ENCODE measurements at places on chromosomes 7 and 10.

- DNase-seq = no peak
Observed at GRCh38 chr10:22435650-22436049, 90.4 kb downstream of the SPAG6 start.

DNA sequence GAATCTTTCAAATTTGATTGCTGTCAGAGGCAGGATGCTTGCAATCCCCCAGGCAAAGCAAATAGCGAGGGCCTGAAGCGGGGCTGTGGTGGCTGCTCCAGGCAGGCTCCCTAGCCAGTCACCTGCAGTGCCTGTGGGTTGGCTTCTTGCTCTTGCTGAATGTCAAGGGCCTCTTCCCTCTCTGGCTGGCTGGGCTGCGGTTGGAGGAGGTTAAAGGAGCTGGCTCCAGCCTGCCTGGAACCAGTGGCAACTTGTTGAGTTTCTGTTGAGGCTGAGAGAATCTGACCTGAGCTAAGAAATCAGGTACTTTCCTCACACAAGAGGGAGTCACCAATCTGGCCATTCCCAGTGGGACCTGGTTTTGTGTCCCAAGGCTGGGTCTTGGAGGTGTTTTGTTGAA lies 134.7 kb downstream of the TMEM178B start:
- DNase-seq = no peak

DNA sequence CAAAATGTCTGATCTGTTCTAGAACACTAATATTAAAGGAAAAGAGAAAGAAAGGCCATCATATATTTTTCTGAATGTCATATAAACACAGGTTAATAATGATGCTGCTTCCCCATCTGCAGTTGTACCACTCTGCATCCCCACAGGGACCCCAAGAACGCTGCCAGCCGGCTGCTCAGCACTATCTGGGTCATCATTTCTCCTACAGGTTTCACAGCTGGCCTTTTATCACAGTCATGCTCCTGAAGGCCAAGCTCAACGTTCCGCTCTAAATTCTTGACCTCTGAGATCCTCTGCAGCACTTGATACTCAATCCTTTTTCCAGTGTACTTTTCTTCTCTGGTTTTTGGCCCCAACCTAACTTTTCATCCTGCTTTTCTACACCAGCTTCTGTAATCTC lies 4.8 kb downstream of the IDI1 start:
- DNase-seq = no peak

DNA sequence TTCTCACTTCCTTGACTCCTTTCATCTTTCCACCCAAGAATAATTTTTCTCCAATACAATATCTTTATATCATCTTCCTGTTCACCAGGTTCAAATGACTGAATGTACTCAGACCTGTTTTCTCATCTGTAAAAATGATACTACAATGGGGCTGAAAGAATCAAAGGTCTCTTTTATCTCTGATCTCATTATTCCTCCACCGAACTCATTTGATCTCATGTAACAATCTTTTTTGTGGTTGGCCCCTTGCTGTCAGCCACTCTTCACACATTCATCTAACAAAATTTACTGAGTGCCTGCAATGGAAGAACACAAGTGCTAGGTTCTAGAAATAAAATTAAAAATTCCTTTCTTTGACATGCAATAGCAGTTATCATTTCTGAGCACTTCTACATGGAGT lies 65.0 kb downstream of the GRM8 start:
- DNase-seq = no peak

DNA sequence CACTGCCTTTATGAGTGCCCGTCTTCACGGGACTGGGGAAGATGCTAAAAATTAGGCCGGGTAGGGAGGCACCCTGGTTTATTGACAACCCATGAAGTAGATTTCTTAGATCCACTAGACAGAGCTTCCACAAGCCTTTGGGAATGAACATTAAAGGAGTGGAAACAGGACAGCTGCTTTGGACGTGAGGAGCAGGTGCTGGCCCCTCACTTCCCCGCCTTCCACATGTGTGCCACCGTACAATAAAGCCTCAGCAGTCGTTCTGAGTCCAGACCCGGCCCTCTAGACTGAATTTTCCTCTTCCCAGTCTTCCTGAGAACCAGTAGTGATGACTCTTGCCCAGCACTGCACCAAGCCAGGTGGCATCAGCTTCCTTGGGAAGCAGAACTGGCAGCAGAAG lies 282.4 kb downstream of the CELF2 start:
- DNase-seq = no peak

- DNase-seq = no peak
Observed at GRCh38 chr10:90885176-90885575, 13.4 kb downstream of the RPP30 start.

GRCh38 chr7:91566402-91566732 lies 302.1 kb downstream of the FZD1 start:
- no peak for DNase-seq

DNA sequence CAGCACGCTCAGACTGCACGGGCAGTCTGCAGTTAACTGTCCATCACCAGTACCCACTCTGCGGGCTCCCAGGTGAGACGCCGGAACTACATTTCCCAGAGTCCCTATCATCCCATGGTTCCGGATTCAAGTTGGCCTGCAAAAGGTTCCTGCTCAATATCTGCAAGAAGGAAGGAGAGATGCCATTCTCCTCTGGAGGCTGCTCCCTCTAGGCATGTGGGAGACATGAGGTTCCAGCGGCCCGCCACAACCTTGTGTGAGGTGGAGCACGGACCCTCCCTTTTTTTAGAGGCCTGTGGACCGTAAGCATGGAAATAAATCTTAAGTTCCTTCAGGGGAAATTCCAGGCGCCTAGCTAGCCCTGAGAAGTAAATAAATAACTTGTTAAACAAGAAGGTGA lies 29.7 kb downstream of the NUP42 start:
- DNase-seq = no peak

GRCh38 chr7:40836218-40836617 lies 701.4 kb downstream of the SUGCT start:
- DNase-seq = no peak

- DNase-seq = no peak
Observed at GRCh38 chr10:274866-275265, 139.6 kb downstream of the ZMYND11 start.

DNA sequence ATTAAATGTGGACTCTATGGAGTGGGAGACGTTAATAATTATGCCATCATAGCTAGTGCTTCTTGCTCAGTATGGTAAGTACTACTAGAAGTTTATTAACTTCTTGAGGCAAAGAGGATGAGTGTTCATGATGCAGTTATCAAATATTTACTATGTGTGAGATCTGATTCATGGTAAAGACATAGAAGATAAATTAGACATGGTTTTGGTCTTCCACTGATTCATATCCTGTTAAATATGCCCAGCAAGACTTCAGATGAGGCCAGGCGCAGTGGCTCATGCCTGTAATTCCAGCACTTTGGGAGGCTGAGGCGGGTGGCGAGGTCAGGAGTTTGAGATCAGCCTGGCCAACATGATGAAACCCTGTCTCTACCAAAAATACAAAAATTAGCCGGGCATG lies 547.1 kb upstream of the ANKRD30A start:
- DNase-seq = no peak

DNA sequence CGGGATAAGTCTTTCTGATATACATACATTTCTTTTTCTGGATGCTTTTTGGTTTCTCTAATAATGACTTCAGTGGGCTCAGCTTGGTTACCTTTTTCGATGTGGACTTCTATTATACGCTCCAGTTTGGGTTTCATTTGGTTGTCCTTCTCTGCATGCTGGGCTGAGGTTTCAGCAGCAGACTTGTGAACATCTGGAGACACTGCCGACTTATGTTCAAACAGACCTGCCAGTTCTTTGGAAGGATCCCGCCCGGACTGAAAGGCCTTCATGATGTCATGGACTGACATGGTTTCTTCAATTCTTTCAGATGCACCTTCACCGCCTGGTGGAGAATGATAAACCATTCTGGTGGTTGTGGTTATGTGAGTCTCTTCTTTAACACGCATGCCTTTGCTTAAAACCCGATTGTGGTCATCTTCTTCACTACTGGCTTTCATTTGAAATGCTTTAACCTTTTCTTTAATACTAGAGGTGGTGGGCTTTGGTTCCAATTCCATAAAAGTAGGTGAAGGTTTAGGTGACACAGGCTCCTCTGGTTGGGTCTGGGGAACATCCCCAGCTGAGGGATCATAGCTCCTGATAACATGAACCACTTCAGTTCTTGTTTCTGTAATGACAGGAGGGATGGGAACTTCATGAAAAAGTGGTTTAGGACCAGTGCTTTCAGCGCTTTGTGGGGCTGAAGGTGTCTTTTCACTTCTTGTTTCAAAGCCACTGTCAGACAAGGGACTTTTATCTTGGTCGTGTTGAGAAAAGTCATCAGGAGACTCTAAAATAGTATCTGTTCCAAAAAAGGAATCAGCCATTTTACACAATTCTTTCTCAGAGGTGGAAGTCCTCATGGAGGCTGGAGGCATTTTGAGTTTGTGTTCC lies 167.7 kb upstream of the CCDC6 start:
- DNase-seq = no peak

DNA sequence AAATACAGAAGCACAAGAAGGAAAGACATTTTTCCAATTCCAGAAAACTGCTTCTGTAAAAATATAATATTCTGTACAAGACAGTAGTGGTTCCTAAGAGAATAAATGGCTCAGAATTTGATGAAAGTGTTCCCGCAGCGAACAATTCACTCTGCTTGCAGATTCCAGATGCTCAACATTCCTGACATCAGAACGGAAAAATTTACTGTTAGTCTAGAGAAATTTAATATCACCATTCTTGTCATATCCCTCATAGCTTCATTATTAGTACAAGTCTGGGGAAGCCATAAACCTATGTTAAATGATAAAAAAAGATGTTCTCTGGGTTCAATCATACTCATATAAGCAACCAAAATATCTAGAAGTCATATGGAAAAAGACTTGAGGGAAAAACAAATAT lies 83.6 kb downstream of the MPP7 start:
- DNase-seq = no peak

DNA sequence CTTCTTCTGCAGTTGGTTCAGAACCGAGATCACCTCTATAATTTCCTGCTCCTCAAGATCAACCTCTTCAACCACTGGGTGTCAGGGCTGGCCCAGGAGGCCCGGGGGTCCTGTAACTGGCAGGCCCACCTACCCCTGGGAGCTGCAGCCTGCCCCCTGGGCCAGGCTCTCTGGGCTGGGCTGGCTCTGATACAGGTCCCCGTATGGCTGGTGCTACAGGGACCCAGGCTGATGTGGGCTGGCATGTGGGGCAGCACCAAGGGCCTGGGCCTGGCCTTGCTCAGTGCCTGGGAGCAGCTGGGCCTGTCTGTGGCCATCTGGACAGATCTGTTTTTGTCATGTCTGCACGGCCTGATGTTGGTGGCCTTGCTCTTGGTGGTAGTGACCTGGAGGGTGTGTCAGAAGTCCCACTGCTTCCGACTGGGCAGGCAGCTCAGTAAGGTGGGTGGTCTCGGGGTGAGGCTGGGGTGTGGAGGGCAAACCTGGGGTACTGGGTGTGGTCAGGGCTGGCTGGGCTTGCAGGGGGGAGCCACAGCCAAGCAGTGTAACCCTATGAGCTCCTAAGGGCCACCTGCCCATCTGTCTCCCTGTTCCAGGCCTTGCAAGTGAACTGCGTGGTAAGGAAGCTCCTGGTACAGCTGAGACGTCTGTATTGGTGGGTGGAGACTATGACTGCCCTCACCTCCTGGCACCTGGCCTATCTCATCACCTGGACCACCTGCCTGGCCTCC lies 4.2 kb downstream of the TMEM270 start:
- no peak for DNase-seq

- DNase-seq = no peak
Observed at GRCh38 chr10:75422913-75423312, 8.5 kb upstream of the LRMDA start.

GRCh38 chr7:55521512-55521911 lies 50.8 kb downstream of the VOPP1 start:
- no peak for DNase-seq

GRCh38 chr7:55965100-55965470 lies 700 bp downstream of the NIPSNAP2 start:
- no peak for DNase-seq

GRCh38 chr10:108410236-108410635 lies 1245.7 kb upstream of the SORCS1 start:
- no peak for DNase-seq

DNA sequence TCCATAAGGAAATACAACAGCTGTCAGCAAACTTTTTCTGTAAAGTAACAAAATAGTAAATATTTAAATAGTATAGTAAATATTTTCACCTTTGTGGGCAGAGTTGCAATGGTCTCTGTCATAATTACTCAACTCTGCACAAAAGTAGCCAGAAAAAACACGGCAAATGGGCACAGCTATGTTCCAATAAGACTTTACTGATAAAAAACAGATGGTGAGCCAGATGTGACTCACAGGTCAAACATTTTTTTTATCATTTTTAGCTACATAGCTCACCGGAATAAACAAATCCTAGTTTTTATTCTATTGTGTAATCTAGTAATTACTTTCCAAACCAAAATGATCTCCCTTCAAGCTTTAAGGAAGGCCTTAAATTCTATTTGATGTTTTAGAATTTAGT lies 55.3 kb downstream of the NCAPG2 start:
- no peak for DNase-seq

- DNase-seq = no peak
Observed at GRCh38 chr7:77765481-77765880, 32.8 kb downstream of the TMEM60 start.

DNA sequence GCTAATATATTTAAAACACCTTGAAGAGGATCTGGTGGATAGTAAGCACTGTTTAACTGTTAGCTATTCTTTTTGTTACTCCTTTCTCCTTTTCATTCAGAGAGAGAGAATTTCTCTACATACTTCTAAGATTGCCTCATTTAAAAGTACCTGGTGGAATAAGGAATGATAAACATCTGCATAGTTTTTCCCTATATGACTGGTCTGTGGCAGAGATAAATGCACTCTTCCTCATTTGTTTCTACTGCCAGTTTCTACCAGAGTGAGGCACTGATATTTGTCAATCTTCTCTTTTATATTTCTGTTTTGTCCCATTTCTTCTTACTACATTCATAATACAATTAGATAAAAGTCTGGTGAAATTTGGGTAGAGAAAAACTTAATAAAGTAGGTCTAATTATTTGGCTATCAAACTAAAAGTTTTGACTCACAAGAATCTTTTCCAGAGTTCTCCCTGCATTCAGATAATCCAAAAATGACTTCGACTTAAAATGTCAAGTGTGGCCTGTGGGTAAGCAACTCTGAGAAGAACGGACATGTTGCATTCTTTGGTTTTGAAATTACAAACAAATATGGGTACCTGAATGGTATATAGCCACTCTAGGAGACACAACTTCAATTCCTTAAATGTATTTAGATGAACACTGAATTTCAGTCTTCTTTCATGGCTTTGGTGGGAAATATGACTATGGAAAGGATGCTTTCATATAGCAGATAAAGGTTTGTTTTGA lies 38.8 kb downstream of the RNLS start:
- no peak for DNase-seq

GRCh38 chr7:92647011-92647625 lies 56.9 kb upstream of the FAM133B start:
- DNase-seq = no peak

All from CD4-positive, alpha-beta T cell treated with Interleukin-15 for 1 hour (primary cell).